ENCODE measurements at places on chromosomes 3 and 15. TPM values are rescaled to one million over a fixed set of nuclear protein-coding genes. Genes with fewer than 3 reads are reported as not detected.

The CKMT1B gene
- not detected for total RNA-seq

The CADM2 gene
- not detected for total RNA-seq

The PLCH1 gene
- not detected for total RNA-seq

The GP5 gene
- under 0.01 TPM for total RNA-seq

The STAB1 gene
- total RNA-seq, result 1.4 TPM

The NT5DC2 gene
- total RNA-seq, result 158 TPM

The INSYN1 gene
- 0.68 TPM for total RNA-seq

The IL16 gene
- total RNA-seq, result 6.7 TPM

The UROC1 gene
- not detected for total RNA-seq

The AGBL1 gene
- not detected for total RNA-seq

The TSC22D2 gene
- 6.8 TPM for total RNA-seq

The DUOXA2 gene
- total RNA-seq, result not detected

The RHOV gene
- not detected for total RNA-seq

The NISCH gene
- 43.8 TPM for total RNA-seq

The STRIT1 gene
- not detected for total RNA-seq

The CLDN1 gene
- total RNA-seq, result 0.70 TPM

The PLSCR5 gene
- total RNA-seq, result not detected

The GABRB3 gene
- total RNA-seq, result 1.3 TPM

The CKMT1A gene
- not detected for total RNA-seq

The UNC13C gene
- not detected for total RNA-seq

The FBN1 gene
- total RNA-seq, result 785 TPM

The NR1I2 gene
- total RNA-seq, result not detected

The IL17RB gene
- not detected for total RNA-seq

The ATP8B4 gene
- 0.43 TPM for total RNA-seq

The TMEM40 gene
- not detected for total RNA-seq

The MESP2 gene
- total RNA-seq, result 0.23 TPM

The DAZL gene
- total RNA-seq, result not detected

The PLA1A gene
- total RNA-seq, result not detected

The KNG1 gene
- not detected for total RNA-seq

The SLC51B gene
- not detected for total RNA-seq

The BTBD1 gene
- total RNA-seq, result 85.2 TPM

The HTR3E gene
- total RNA-seq, result not detected

The PRKCI gene
- 31.1 TPM for total RNA-seq

The RAB5A gene
- 74.8 TPM for total RNA-seq

The VWA5B2 gene
- not detected for total RNA-seq

Data from pericardium fibroblast (primary cell).